ENCODE measurements at places on chromosomes 12 and 14. TPM values are rescaled to one million over a fixed set of nuclear protein-coding genes. Genes with fewer than 3 reads are reported as not detected.

Gene TBX3
- 96.8 TPM for total RNA-seq

Gene ADAM21
- 0.32 TPM for total RNA-seq

Gene KLRD1
- total RNA-seq = under 0.01 TPM

Gene STYK1
- total RNA-seq = 2.3 TPM

Gene BEGAIN
- 0.08 TPM for total RNA-seq

Gene TAS2R8
- total RNA-seq = 0.08 TPM

Gene IFI27
- total RNA-seq = not detected

Gene DIO2
- 1.4 TPM for total RNA-seq

Gene PARPBP
- 11.2 TPM for total RNA-seq

Gene TAS2R10
- 0.40 TPM for total RNA-seq

Gene PLA2G1B
- total RNA-seq = not detected

Gene ASCL1
- total RNA-seq = not detected

Gene FOXN4
- not detected for total RNA-seq

Gene LIN7A
- 7.5 TPM for total RNA-seq

Gene NELL2
- total RNA-seq = not detected

Gene VSX2
- total RNA-seq = not detected

Gene PMCH
- total RNA-seq = not detected

Gene GLIPR1L2
- 0.13 TPM for total RNA-seq

Gene PAWR
- 16.7 TPM for total RNA-seq

Gene EPS8
- total RNA-seq = 30.1 TPM

Gene AVPR1A
- total RNA-seq = not detected

Gene RDH11
- total RNA-seq = 114 TPM

Gene BIN2
- total RNA-seq = not detected

Gene PFKM
- 39.0 TPM for total RNA-seq

Gene CARMIL3
- total RNA-seq = 0.64 TPM

Gene KRT73
- total RNA-seq = not detected

Gene IGF1
- 0.13 TPM for total RNA-seq

Gene CHST11
- total RNA-seq = 3.4 TPM

Gene CYP27B1
- total RNA-seq = 0.26 TPM

Gene GZMB
- total RNA-seq = not detected

Gene TMEM263
- 62.4 TPM for total RNA-seq

Gene PTPRB
- 1.7 TPM for total RNA-seq

Gene MRPS35
- 52.8 TPM for total RNA-seq

Gene DPF3
- total RNA-seq = 4.5 TPM

Gene IL23A
- total RNA-seq = 0.56 TPM

Gene CLEC6A
- not detected for total RNA-seq

Gene KLHL33
- not detected for total RNA-seq

Gene RIN3
- 7.0 TPM for total RNA-seq

Gene ANO4
- 5.8 TPM for total RNA-seq

Gene GOLT1B
- 64.6 TPM for total RNA-seq

Gene MEG3
- 75.1 TPM for total RNA-seq

Gene KCNMB4
- total RNA-seq = 1.4 TPM

Gene AGAP2
- total RNA-seq = 0.48 TPM

Gene IL26
- not detected for total RNA-seq

Gene MOK
- total RNA-seq = 5.9 TPM

Data from epithelial cell of alveolus of lung (primary cell).